Fibroblast of lung (primary cell): ENCODE measurements at places on chromosomes 12 and 14. TPM values are rescaled to one million over a fixed set of nuclear protein-coding genes. Genes with fewer than 3 reads are reported as not detected.

Gene GALNT8
- not detected in 2 replicates for polyA plus RNA-seq

Gene TAS2R8
- not detected in 2 replicates for polyA plus RNA-seq

GRCh38 chr12:130183585-130184370, 21.5 kb downstream of the FZD10 start:
- H3K27me3 ChIP-seq, result no peaks in the 10 kb centered on the region
- no peaks in the 10 kb centered on the region for H3K4me1 ChIP-seq
- no peak overlapping the region for H3K4me3 ChIP-seq

- H3K4me1 ChIP-seq, result no peaks in the 10 kb centered on the region
- H3K27ac ChIP-seq, result no peak overlapping the region
- no peaks in the 10 kb centered on the region for H3K27me3 ChIP-seq
- no peak for DNase-seq
- no peak overlapping the region for H3K4me3 ChIP-seq
Measured at GRCh38 chr14:105499256-105500035, 8.4 kb downstream of the TEDC1 start.

- H3K4me3 ChIP-seq, result no peak overlapping the region
- no peaks in the 10 kb centered on the region for H3K4me1 ChIP-seq
- H3K27me3 ChIP-seq, result no peaks in the 10 kb centered on the region
- H3K27ac ChIP-seq, result no peak overlapping the region
Measured at GRCh38 chr12:41436076-41436475, 248.0 kb downstream of the PDZRN4 start.

GRCh38 chr12:64087761-64088160, 134.3 kb downstream of the KICS2 start:
- H3K4me3 ChIP-seq, result no peak overlapping the region
- H3K4me1 ChIP-seq, result peaks cover 29% of the 10 kb centered on the region
- H3K36me3 ChIP-seq, result no peaks in the 10 kb centered on the region
- no peaks in the 10 kb centered on the region for H3K27me3 ChIP-seq
- peak overlapping the region; percentile 98 for H3K27ac ChIP-seq

- H3K4me3 ChIP-seq, result no peak overlapping the region
- H3K36me3 ChIP-seq, result no peaks in the 10 kb centered on the region
- no peak overlapping the region for H3K27ac ChIP-seq
- no peaks in the 10 kb centered on the region for H3K4me1 ChIP-seq
- DNase-seq, result peak; percentile 69
Measured at GRCh38 chr12:95998611-95999286, 2.6 kb upstream of the HAL start.

DNA sequence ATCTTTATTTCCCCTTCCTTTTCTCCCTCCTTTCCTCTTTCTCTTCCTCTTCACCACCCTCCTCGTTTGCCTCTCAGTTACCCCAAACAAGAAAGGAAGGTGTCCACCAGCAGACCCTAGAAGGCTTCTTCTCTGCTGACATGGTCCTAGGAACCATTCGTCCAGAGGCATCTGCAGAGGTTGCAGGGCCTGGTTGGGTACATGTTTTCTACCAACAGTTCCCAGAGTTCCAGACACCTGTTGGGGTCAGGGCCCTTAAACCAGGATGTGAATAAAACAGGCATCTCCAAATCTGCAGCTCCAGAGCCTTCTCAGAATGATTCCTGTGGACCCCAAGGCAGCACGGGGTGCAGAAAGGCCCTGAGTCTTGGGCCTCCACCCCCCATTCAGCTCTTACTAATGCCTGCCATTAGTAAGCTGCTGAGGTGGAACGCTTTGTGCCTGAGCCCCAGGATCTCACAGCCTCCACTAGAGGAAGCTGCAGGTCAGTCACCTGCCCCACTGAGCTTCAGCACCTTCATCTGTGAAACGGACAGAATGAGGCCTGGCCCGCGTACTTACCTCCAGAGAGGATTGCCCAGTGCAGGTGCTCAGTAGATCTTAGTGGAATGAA, 130.4 kb downstream of the DICER1 start:
- H3K4me1 ChIP-seq, result no peaks in the 10 kb centered on the region
- H3K4me3 ChIP-seq, result no peak overlapping the region
- no peak overlapping the region for H3K27ac ChIP-seq
- DNase-seq, result no peak
- H3K36me3 ChIP-seq, result no peaks in the 10 kb centered on the region

DNA sequence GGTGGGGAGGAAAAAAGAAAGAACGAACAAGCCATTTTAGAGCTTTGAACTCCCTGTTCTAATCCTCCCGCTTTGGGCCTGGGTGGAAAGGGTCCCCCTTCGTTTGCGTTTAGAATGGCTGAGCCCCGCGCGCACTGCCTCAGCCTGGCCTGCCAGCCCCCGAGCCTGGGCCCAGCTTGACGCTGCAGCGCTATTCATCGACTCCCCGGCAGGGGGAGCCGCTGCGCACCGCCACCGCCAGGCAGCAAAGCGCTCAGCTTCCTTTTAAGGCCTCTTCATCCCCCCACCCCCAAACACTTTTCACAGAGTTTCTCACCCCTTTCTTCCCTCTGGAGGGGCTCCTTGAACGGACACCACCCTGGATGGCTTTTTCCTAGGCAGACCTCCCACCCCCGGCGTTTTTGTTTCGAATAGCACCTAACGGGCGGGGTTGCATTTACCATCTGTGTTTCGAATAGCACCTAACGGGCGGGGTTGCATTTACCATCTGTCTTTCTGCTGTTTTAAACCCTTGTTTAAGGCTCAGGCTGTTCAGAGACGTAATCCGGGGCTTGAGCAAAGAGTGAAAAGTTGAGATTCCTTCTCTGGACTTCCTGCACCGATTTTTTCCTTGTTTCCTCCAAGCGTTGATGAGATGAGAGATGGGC, 56.4 kb upstream of the PIWIL1 start:
- no peak overlapping the region for H3K27ac ChIP-seq
- no peaks in the 10 kb centered on the region for H3K36me3 ChIP-seq
- DNase-seq, result no peak
- H3K4me1 ChIP-seq, result no peaks in the 10 kb centered on the region
- no peaks in the 10 kb centered on the region for H3K27me3 ChIP-seq
- H3K4me3 ChIP-seq, result no peak overlapping the region

DNA sequence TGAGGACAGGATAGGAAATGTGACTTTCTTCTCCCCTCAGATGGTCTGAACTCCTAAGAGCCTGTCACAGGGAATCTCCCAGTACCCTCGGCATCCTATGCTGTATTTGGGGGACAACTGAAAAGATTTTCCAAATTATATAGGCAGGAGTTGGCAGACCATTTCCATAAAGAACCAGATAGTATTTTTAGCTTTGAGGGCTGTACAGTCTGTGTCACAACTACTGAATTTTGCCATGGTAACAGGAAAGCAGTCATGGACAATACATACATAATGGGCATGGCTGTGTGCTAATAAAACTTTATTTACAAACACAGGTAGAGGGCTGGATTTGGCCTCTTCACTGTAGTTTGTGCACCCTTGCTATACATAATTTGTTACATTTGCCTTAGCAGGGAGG, 30.4 kb upstream of the TMEM132C start:
- H3K4me3 ChIP-seq, result no peak overlapping the region
- no peaks in the 10 kb centered on the region for H3K36me3 ChIP-seq
- no peak overlapping the region for H3K27ac ChIP-seq
- DNase-seq, result no peak
- no peaks in the 10 kb centered on the region for H3K4me1 ChIP-seq
- H3K27me3 ChIP-seq, result no peaks in the 10 kb centered on the region
